Activated CD4-positive, alpha-beta memory T cell treated with anti-CD3 and anti-CD28 coated beads for 36 hours (primary cell): ENCODE measurements at places on chromosomes 4 and X. TPM values are rescaled to one million over a fixed set of nuclear protein-coding genes. Genes with fewer than 3 reads are reported as not detected.

DNA sequence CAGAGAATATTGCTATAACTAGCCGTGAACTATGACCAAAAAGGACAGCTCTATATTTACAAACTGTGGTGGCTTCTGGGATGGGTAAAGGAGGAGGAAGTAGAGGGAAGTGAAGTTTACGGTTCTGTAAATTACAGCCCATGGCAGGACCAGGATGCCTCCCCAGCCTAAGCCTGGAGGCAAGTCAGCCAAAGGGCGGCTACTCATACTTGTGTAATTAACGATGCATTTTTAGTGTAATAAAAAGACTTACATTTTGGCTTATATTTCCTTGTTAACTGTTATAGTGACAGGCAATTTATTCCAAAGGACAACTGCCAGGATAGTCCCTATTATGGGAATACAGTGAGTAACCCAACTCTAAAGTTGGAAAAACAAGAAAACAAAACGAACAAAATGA is 139.9 kb upstream of the OTUD4 start:
- H3K4me1 ChIP-seq = no peaks in the 10 kb centered on the region
- H3K27me3 ChIP-seq = peaks cover 12% of the 10 kb centered on the region
- no peaks in the 10 kb centered on the region for H3K36me3 ChIP-seq
- DNase-seq = no peak
- no peak overlapping the region for H3K27ac ChIP-seq

DNA sequence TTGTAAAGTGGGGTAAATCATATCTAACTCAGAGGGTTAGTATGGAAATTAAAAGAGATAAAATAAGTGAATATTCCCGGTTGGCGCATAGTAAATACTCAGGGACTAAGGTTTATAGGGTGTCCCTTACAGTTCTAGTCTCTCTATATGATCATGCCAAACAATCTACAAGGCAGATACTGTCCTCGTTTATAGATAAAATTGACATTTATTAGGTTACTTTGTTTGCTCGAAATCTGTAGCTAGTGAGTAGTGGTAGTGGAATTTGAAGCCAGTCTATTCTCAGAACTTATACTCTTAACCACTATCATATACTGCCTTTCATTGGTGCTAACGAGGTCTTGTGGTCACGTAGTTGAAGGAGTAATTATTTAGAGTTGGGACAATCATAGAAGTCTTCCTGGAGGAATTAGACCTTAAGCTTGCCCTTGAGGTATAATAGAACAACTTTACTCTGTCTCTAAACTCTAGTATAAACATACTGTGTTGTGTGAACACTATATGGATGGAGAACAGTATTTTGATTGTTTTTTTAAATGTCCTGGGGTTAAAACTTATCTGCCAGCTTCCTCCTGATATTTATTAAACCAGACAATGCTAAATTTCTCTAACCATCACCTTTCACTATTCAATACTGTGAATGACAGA is 324.0 kb downstream of the STIM2 start:
- no peaks in the 10 kb centered on the region for H3K4me1 ChIP-seq
- H3K27ac ChIP-seq = no peak overlapping the region
- H3K4me3 ChIP-seq = no peak overlapping the region

DNA sequence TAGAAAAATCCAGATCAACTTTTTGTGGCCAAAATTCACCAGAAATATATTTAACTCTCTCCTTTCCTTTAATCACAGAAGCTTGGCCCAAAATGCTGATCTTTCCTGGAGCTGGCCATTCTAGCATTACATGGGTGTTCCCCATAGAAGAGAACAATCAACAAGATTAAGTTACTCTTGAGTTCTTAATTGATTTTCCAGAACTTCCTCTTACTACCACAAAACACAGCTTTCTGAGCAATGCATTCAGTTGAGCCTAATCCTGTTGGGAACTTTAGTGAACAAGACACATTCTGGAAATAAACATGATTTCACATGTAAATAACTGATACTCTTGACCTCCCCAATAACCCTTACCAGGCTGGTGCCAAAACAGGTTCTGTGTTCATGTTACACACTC is 45.4 kb upstream of the STIM2 start:
- no peak for DNase-seq
- H3K27ac ChIP-seq = no peak overlapping the region
- H3K27me3 ChIP-seq = no peaks in the 10 kb centered on the region
- H3K4me1 ChIP-seq = peaks cover 12% of the 10 kb centered on the region

GRCh38 chrX:23332101-23332887 is 2.4 kb upstream of the PTCHD1 start:
- H3K27ac ChIP-seq = no peak overlapping the region
- H3K4me3 ChIP-seq = no peak overlapping the region
- no peaks in the 10 kb centered on the region for H3K36me3 ChIP-seq
- peaks cover 9% of the 10 kb centered on the region for H3K4me1 ChIP-seq
- DNase-seq = peak; percentile 14

DNA sequence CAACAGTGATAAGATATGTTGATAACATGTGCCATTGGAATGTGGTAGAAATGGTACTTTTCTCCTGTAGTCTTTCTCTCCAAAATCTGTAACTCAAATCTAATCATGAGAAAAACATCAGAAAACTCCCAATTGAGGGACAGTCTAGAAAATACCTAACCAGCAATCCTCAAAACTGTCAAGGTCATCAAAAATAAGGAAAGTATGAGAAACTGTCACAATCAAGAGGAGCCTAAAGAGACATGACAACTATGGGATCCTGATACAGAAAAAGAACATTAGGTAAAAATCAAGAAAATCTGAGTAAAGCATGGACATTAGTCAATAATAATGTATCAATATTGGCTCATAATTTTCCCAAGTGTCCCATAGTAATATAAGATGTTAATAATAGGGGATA is 124.5 kb upstream of the PPP1R2C start:
- H3K27me3 ChIP-seq = no peaks in the 10 kb centered on the region
- H3K36me3 ChIP-seq = no peaks in the 10 kb centered on the region
- DNase-seq = no peak
- peaks cover 2% of the 10 kb centered on the region for H3K4me1 ChIP-seq

TKTL2 gene
- total RNA-seq = not detected

DNA sequence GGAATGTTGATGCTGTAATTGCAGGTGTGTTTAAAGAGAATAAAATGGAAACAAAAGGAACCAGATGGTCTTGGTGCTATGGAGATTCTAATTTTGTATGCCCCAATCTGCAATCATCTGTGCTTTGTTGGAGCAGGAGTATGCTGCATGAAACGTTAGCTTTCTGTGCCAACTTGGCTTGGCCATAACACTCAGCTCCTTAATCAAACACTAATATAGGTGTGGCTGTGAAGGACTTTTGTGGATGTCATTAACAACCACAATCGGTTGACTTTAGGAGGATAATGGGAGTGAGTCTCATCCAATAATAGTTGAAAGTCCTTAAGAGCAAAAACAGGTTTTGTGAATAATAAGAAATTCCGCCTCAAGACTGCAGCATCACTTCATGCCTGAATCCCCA is 399.2 kb downstream of the NLGN4X start:
- DNase-seq = no peak
- H3K4me3 ChIP-seq = no peak overlapping the region
- H3K27me3 ChIP-seq = no peaks in the 10 kb centered on the region
- H3K27ac ChIP-seq = no peak overlapping the region
- H3K4me1 ChIP-seq = no peaks in the 10 kb centered on the region

- peaks cover 12% of the 10 kb centered on the region for H3K36me3 ChIP-seq
- H3K27ac ChIP-seq = no peak overlapping the region
- H3K4me1 ChIP-seq = peaks cover 2% of the 10 kb centered on the region
- no peak for DNase-seq
These were observed 26.3 kb downstream of the PDHA1 start for GRCh38 chrX:19370061-19370460.

DNA sequence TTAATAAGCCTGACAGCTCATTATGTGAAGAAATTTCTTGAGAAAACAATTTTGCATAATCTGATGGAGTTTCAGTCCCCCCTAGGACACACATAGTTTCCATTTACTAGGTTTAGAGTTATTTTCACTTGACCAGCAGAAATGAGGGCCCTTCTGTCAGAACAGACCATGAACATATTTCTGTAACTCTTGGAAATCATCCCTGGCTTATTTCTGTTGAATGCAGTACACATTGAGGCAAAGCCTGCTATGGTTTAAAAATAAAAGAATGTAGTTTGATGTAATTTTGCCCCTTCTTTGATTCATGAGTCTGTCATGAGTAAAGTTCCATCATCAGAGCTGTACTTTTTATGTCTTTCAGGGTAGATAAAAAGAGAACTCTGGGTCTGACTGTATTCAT is 104.6 kb upstream of the ETNPPL start:
- no peak overlapping the region for H3K27ac ChIP-seq
- no peaks in the 10 kb centered on the region for H3K4me1 ChIP-seq
- peaks cover 1% of the 10 kb centered on the region for H3K36me3 ChIP-seq
- peaks cover 2% of the 10 kb centered on the region for H3K27me3 ChIP-seq
- DNase-seq = no peak
- no peak overlapping the region for H3K4me3 ChIP-seq
